ENCODE measurements at places on chromosomes 1 and 21. TPM values are rescaled to one million over a fixed set of nuclear protein-coding genes. Genes with fewer than 3 reads are reported as not detected.

DNA sequence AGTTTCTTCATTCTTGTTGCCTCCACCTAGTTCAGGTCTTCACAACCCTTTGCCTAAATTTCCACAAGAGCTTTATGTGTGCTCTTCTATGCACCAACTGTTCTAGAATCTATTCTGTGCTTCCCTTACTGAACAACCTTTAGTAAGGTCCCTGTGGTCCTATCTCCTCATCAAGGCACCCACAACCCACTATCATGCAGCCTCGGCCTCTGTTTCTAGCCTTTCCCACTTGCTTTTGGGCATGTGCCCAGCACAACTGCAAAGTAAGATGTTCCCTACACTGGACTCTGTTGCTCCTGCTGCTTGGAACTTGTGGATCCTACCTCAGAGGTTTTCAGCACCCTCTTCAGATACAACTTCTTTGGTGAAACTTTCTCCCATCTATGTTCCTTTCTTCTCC, 2.4 kb upstream of the IER5 start:
- no peak for DNase-seq
- H3K27ac ChIP-seq: no peak overlapping the region
- peaks cover 37% of the 10 kb centered on the region for H3K4me1 ChIP-seq

OR2T12 gene
- total RNA-seq: not detected

GRCh38 chr1:43619314-43619790, 30.6 kb upstream of the KDM4A start:
- no peak for DNase-seq
- no peaks in the 10 kb centered on the region for H3K4me1 ChIP-seq
- no peaks in the 10 kb centered on the region for H3K27me3 ChIP-seq
- no peak overlapping the region for H3K4me3 ChIP-seq
- no peaks in the 10 kb centered on the region for H3K36me3 ChIP-seq

DNA sequence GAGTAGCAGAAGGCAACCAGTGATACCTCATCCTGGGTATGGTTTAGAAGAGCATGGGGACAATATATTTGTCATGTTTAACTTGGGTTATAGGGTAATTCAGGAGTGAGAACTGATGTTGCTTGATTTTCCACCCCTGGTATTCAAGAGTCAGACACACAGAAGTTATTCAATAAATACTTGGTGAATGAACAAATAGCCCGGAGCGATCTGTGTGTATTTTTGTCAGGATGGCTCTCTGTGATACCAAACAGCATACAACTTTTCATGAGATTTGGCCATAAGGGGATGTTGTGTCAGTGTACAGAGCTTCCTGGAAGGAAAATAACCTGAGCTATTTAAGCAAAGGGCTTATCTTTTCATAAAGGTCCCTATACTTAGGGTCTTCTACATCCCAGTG, 270.2 kb upstream of the C1orf87 start:
- no peaks in the 10 kb centered on the region for H3K36me3 ChIP-seq
- no peak overlapping the region for H3K27ac ChIP-seq
- DNase-seq: no peak
- H3K27me3 ChIP-seq: no peaks in the 10 kb centered on the region

DNA sequence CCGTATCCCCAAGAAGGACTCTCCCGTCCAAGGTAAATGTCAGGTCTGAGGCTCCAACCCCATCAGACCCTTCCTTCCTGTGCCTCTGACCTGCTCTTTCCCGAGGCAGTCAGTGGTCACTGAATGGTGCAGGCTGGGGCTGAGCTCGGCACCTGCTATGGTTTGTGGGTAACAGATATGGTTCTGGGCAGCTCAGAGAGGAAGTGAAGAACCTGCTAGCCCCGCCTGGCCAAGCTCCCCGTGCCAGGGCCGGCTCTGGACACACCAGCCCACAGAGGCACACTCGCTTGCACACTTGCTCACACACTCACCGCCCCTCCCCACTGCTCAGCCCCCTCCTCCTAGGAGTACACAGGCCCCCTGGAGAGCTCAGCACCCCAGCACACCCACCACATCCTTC, 16.4 kb downstream of the NCMAP start:
- no peak overlapping the region for H3K4me3 ChIP-seq
- DNase-seq: no peak
- no peak overlapping the region for H3K27ac ChIP-seq

PLA2G2F gene
- total RNA-seq: not detected

FAM151A gene
- not detected for total RNA-seq

SLAMF1 gene
- total RNA-seq: 118 TPM

DNA sequence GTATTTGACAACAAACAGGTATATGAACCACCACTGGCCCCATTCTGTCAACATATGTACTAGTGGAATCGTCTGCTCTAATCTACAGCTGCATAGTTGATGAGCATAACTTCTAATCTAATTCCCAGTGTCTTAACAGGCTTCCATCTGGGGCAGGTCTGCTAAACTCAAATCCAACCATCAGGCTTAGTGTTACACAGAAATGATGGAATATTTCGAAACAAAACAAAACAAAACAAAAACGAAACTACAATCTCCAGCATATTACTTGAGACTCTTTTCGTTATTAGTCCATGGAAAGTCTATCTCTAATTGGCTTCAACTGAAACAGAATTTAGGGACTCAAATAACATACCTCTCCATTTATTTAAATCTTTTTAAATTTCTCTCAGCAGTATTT, 37.6 kb downstream of the DIPK1A start:
- H3K36me3 ChIP-seq: peaks cover 17% of the 10 kb centered on the region
- no peak for DNase-seq
- H3K4me1 ChIP-seq: no peaks in the 10 kb centered on the region
- no peak overlapping the region for H3K4me3 ChIP-seq

- H3K27ac ChIP-seq: no peak overlapping the region
- no peaks in the 10 kb centered on the region for H3K36me3 ChIP-seq
Observed at GRCh38 chr1:239765163-239765562, 326.5 kb upstream of the FMN2 start.

DNA sequence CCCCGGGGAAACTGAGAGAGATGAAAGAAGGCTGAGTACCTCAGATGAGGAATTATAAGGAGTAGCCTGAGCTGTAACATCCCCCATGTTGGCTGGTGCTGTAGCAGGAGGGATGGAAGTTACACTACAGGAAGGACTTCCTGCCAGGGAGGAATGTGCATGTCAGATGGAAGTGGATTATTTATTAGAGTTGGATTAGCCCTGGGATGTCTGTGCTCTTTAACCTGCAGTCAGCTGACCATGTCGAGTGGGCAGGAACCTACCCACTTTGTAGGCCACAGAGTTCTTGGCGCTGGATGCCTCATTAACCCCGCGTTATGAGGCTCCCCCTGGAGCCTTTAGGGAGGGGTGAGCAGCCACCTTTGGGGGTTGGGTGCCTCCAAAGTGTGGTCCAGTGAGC, 757 bp upstream of the SEMA4A start:
- no peaks in the 10 kb centered on the region for H3K27me3 ChIP-seq
- DNase-seq: no peak
- no peak overlapping the region for H3K4me3 ChIP-seq
- no peaks in the 10 kb centered on the region for H3K36me3 ChIP-seq
- peaks cover 72% of the 10 kb centered on the region for H3K4me1 ChIP-seq

NOC2L gene
- 180 TPM for total RNA-seq

- no peaks in the 10 kb centered on the region for H3K4me1 ChIP-seq
- no peaks in the 10 kb centered on the region for H3K36me3 ChIP-seq
- H3K27me3 ChIP-seq: peaks cover 31% of the 10 kb centered on the region
- no peak for DNase-seq
Observed at GRCh38 chr1:47409311-47410067, 6.6 kb upstream of the FOXE3 start.

HPDL gene
- total RNA-seq: 34.8 TPM

UBQLN4 gene
- 59.5 TPM for total RNA-seq

DNA sequence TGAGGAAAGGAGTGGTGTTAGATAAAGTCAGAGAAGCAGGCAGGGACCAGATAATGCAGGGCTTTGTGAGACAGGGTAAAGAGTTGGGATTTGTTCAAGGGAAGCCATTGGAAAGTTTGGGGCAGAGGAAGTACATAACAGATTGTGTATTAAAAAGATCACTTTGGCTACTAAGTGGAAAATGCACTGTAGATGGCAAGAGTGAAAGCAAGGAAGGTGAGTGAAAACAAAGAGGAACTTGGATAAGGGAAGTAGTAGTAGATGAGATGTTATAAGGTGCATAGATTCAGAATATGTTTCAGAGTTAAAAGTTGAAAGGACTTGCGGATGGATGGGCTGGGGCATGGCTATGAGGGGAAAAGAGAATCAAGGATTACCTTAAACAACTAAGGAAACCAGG, 17.4 kb downstream of the MRPL39 start:
- DNase-seq: no peak
- no peak overlapping the region for H3K27ac ChIP-seq
- no peaks in the 10 kb centered on the region for H3K27me3 ChIP-seq
- peaks cover 65% of the 10 kb centered on the region for H3K36me3 ChIP-seq

- DNase-seq: no peak
- peaks cover 34% of the 10 kb centered on the region for H3K4me1 ChIP-seq
- H3K36me3 ChIP-seq: peaks cover 7% of the 10 kb centered on the region
Observed at GRCh38 chr1:185279571-185279970, 37.5 kb downstream of the IVNS1ABP start.

DNA sequence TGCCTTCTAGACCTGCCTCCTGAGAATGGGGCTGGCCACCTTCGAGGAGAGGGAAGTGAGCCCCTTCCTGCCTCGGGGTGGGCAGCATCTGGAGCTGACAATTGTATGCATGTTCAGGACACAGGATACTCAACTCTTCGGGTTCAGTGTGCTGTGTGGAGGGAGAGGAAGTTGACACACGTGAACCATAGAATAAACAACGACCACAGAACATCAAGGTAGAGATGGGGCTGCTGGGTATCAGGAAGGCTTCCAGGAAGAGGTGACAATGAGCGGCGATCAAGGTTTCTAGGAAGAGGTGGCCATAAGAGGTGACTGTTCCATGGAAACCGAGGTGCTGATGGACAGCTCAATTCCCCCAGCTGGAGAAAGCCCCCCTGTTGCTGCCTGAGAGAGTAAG, 22.0 kb downstream of the UBIAD1 start:
- H3K4me3 ChIP-seq: peak overlapping the region; percentile 13
- DNase-seq: no peak
- no peaks in the 10 kb centered on the region for H3K27me3 ChIP-seq
- H3K36me3 ChIP-seq: peaks cover 32% of the 10 kb centered on the region
- peak overlapping the region; percentile 68 for H3K27ac ChIP-seq

Data from activated T-helper 1 cell treated with anti-CD3 and anti-CD28 coated beads, Interleukin-12 subunit alpha, Interleukin-12 subunit beta, Interleukin-2, Interleukin-4 antibody, amounts not matched to agents 30 ng/mL and 10 ng/mL and 1 ng/mL, durations not matched to agents 14 hours and 24 hours and 36 hours (primary cell).